ENCODE measurements at places on chromosomes 11 and 22.

GRCh38 chr11:10392095-10393079 is 62.7 kb upstream of the AMPD3 start:
- DNase-seq: no peak

GRCh38 chr11:80165744-80166143 is 724.9 kb upstream of the TENM4 start:
- DNase-seq: no peak

- DNase-seq: no peak
Measured at GRCh38 chr22:23533771-23534191, 46.3 kb downstream of the IGLL1 start.

DNA sequence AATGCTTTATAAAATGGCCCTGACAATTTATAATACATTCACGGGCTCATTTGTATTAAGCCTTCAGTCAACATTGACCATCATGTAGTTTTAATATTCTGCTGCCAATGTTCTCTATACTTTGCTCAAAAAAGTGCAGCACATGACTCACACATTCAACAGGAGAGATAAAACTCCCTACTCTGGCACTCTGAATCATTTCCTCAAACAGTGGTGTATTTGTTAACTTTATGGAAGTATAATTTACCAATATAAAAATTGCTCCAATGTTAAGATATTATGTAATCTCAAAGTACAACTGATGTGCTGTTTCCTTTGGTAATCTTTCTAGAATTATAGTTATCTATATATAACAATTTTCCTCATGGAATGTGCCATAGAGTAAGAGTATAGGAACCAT is 39.9 kb downstream of the MAML2 start:
- DNase-seq: no peak

DNA sequence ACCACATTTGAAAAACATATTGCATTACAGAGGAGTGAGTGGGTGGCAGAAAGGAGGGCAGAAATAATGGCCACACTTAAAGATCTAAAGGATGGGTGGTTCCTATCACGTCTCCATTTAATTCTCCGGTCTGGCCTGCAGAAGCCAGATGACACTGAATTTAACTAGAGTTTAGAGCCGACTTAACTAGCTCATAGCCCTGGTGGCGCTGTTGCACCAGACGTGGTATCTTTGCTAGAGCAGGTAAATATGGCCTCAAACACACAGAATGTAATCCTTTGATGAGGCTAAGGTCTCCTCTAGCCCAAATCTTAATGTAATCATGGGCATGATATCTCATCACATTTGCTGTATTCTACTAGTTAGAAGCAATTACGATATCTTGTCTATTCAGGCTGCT is 51.5 kb upstream of the GAL start:
- peak; percentile 58 for DNase-seq

GRCh38 chr22:43849731-43850130 is 12.6 kb downstream of the SULT4A1 start:
- no peak for DNase-seq

GRCh38 chr11:117809236-117810055 is 12.4 kb upstream of the DSCAML1 start:
- DNase-seq: peak; percentile 66

- DNase-seq: no peak
Measured at GRCh38 chr11:44693654-44694119, 33.1 kb upstream of the TSPAN18 start.

GRCh38 chr11:65414776-65415498 is 7.7 kb upstream of the NEAT1 start:
- no peak for DNase-seq

DNA sequence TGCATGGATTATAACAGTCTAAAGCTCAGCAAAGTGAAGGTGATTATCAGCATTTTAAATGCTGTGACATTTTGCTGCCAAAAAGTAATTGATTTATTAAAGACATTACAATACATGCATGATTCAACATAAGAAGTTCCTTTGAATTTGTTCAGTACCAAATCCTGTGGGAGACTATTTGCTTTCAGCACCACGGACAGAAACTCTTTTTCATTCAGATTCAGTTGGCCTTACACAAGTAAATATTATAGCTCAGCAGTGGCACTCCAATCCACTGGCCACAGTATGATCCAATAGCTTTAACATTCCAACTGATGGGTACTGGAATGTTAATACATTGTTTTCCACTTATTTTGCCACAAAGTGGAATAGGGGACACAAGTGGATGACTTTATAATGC is 806.7 kb downstream of the NTM start:
- DNase-seq: no peak

GRCh38 chr11:94876645-94877442 is 96.5 kb downstream of the CWC15 start:
- peak; percentile 78 for DNase-seq

DNA sequence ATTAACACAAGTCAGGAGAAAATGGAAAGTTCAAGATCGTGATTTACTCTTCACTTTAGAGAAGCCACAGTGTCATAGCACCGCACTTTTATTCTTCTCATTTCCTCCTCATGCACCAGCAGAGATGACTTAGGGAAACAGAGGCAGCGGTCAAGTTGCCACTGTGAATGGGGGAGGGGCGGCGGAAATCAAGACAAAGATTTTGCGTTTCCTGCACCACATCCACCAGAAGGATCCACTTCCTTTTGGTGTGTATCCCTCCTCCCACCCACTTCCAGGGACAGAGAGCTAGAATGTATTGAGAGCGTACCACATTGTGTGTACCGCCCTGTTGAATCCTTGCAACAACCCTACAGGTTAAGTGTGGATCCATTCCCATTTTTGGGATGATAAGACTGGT is 21.8 kb downstream of the TSPAN18 start:
- no peak for DNase-seq

GRCh38 chr22:27798511-27799014 is 3.0 kb downstream of the MN1 start:
- no peak for DNase-seq

- no peak for DNase-seq
Measured at GRCh38 chr11:125344846-125345420, 151.1 kb downstream of the FEZ1 start.

- no peak for DNase-seq
Measured at GRCh38 chr11:126145954-126146353, 65.5 kb downstream of the RPUSD4 start.

GRCh38 chr11:40388097-40388818 is 1071.2 kb downstream of the LRRC4C start:
- no peak for DNase-seq

GRCh38 chr11:45809456-45810395 is 4.8 kb downstream of the SLC35C1 start:
- no peak for DNase-seq

DNA sequence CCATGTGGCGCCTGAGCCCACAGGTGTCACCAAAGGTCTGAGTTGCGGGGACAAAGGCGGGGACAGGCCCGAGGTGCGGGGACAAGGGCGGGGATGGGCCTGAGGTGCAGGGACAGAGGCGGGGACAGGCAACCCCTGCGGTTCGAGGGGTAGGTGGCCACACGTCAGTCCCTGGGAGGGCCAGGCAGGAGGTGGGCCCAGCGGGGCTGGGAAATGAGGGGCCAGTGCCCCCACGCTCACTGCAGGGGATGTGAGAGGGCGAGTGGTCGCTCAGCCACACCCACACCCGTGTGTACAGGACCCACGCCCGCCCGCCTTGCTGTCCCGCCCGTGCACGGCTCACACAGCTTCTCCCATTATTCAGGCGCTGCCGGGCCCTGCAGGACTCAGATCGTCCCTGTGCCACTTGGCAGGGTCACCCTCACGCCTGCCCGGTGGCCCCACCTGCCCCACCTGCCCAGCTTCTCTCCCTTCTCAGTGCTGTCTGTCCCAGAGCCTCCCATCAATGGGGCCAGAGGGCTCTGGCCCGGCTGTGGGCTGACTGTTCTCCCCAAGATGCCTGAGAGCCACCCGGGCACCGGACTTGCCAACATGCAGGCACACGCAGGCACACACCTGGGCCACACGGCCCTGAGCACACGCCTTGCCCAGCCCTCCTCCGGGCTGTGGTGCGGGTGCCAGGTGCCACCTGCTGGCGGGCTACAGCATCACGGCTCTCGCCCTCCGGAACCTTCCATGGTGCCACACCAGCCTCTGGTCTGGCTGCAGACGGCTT is 14.2 kb upstream of the MUC6 start:
- DNase-seq: peak; percentile 83

- DNase-seq: no peak
Measured at GRCh38 chr11:134841972-134842371, 429.9 kb upstream of the B3GAT1 start.

GRCh38 chr22:25827415-25827814 is 85.4 kb downstream of the MYO18B start:
- DNase-seq: no peak

DNA sequence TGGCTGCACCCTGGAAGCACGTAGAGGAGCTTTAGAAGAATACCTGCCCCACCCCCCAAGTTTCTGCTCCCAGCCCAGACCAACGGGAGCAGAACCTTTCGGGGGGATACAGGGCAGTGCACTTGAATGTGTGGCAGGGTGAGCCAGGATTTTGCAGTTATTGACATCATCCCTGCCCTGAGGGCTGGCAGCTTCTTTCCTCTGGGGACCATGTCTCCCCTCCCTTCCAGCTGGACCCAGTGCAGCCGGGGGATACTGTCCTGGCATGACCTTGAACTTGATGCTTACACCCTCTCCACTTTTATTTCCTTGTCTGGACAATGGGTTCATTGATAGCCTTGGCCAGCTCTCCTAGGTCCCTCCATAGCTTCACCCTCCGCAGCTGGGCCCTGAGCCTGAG is 4.1 kb upstream of the CABP7 start:
- no peak for DNase-seq

GRCh38 chr22:38327805-38328204 is 10.6 kb upstream of the CSNK1E start:
- DNase-seq: no peak

GRCh38 chr22:23077627-23078461 is 7.5 kb downstream of the GNAZ start:
- DNase-seq: no peak

DNA sequence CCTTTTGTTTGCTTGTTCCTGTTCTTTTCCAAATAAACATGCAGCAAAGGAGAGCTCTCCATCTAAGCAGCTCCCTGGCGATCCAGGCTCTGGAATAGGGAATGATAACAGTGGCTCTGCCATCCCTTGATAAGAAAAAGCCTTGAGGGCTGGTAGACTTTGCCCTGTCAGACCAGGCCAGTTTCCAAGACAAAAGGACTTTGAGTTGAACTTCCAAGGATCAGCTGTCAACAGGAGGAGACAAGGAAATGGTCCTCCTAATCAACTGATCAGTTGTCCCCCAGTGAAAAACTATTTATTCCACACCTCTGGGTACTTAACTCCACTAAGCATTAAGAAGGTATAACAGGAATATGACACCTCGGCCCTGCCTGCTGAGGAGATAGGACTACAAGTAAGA is 127.8 kb downstream of the PARVA start:
- no peak for DNase-seq

DNA sequence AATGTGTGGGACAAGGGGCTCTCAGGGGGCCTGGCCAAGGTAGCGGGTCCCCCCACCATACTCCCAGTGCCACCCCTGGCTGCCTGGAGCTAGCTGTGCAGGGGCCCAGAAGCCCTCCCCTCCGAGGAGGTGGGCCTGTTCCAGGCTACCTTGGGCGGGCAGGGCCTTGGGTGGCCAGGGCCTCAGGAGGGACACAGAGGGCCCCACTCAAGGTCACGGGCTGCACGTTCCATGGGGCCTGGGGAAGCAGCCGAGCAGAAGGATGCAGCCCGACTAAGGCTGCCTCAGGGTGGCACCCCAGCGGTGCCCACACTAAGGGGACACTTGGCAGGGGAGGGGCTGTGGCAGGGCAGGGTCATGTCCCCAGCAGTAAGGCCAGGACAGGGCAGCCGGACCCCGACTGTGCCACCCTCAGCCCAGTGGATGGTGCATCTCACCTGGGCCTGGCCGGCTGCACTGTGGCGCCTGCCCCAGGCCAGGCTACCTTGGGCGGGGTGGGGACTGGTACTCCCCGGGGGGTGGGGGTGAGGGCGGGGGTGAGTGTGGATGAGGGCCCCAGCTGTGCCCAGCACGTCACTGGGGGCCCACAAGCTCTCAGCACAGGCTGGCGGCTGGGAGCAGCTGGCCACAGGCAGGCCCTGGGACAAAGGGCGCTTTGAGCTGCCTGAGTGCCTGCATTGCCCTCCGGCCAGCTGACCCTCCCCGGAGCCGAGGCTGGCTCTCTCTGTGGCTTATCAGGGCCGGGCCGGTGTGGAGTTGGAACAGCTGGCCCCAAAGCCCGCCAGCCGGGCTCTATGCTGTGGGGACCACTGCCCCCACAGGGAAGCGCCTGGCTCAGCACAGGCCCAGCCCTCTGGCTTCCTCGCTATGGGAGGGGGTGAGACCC is 117.1 kb downstream of the KCNQ1 start:
- DNase-seq: no peak

- DNase-seq: no peak
Measured at GRCh38 chr11:130383344-130384211, 44.8 kb downstream of the ADAMTS8 start.

- DNase-seq: no peak
Measured at GRCh38 chr11:57444362-57445121, 15.8 kb upstream of the RTN4RL2 start.

DNA sequence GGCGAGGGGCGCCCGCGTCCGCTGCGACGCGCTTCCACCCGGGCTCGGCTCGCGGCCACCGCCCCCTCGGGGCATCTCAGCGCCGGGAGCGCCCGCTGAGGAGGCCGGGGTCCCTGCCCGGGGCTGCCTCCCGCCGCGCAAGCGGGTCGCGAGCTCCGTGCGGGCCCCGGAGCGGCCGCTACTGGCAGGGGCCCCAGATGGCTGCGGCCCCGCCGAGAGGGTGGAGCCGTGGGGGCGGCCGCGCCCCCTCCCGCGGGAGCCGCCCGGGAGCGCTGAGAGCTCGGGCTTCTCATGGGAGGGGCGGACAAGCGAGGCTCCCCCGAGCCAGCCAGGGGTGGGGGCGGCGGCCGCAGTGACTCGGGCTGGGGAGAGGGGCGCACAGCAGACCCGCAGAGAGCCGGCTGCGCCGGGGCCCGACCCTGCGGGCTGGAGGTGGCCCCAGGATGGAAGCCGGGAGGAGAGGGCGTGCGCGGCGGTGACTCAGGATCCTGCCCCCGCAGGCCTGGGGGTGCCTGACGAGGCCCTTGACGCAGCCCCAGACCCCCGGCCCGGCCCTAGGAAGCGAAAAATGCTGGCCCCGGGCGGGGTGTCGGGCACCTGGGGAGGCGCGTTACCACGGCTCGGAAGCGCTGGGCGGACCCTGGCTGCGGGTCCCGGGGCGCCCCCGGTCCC is 603 bp upstream of the ZFTA start:
- DNase-seq: peak; percentile 59

- no peak for DNase-seq
Measured at GRCh38 chr11:75495749-75496304, 29.9 kb downstream of the GDPD5 start.

- no peak for DNase-seq
Measured at GRCh38 chr11:27200779-27201453, 160.3 kb downstream of the BBOX1 start.

GRCh38 chr11:95708681-95709080 is 80.9 kb downstream of the FAM76B start:
- no peak for DNase-seq

DNA sequence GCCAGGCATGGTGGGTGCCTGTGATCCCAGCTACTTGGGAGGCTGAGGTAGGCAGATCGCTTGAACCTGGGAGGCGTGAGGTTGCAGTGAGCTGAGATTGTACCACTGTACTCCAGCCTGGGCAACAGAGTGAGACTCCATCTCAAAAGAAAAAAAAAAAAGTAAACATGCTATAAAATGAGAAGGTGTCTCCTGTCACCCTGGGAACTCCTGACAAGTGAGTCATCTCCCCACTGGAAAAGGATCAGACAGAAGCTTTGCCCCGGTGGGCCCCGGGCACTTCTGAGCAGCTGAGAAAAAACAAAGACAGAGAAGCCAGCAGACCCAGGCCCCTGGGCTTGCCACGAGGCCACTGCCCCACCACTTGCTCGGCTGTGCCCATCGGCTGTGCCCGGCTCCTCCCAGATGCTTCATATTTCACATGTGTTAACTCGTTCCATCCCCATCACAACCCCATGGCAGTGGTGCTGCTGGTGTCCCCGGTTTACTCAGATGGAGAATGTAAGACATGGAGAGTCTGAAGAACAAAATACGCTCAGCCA is 22.3 kb downstream of the TTLL1 start:
- no peak for DNase-seq

Data from stimulated activated CD8-positive, alpha-beta memory T cell treated with anti-CD3 and anti-CD28 coated beads, Interleukin-4, amount 100 ng/mL, for 48 hours (primary cell).